COR-L47 (cell line): ENCODE measurements at places on chromosomes 6 and 20.
A peak's percentile ranks its signal among the peaks of the same experiment; 100 is the strongest.

DNA sequence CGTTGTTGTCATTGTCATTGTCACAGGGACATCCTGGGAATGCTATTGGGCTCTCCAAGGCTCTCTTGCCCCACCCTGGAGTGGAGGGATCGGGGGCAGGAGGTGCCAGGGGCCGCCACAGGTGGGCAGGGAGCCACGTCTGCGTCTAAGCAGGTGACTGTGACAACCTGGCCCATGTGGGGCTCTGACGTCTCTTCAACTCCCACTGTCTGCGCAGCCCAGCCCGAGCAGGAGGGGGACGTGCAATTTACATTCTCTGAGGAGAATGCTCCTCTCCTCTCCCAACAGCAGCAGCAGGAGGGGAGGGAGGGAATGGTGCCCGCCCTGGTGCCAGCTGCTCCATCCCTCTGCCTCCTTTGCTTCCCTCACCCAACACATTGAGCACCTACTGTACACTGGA lies 50.1 kb downstream of the GRM4 start:
- no peak for DNase-seq

DNA sequence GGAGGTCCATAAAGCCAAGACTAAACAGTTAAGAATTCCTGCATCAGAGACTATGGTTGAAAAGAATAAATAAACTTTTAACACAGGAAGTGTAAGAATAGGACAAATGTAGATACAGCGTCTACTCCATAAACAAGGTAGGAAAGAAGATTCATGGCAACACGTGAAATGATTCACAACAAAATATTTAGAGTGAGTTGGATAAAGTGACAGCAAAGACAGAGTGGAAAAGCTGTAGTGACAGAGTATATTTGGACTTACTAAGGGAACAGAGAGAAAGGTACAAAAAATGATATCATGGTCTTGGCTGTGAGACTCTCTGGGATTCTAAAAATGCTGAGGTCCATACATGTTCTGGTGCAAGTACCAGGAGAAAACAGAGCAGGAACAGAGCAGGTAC lies 21.9 kb upstream of the KIAA0408 start:
- DNase-seq, result no peak

GRCh38 chr20:13211956-13212618 lies 9.0 kb upstream of the ISM1 start:
- no peak for DNase-seq

DNA sequence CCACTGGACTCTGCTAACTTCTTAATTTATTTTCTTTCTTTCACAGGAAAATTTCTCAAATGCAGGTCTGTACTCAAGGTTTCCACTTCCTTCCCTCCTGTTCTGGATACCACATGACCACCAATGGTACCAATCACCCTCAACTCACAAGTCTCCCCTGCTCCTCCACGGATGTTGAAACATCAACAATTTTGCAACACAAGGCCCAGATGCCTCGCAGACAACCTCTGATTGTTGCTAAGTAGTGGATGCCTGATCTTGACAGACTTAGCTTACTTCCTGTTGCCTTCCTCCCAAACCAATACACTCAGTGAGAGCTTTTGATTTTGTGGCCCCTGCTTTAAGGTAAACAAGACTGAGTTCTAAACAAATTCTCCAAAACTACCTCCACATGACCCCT lies 146.6 kb downstream of the FRK start:
- no peak for DNase-seq

- DNase-seq, result no peak
Observed at GRCh38 chr6:111484633-111484930, 1.6 kb upstream of the REV3L start.

GRCh38 chr6:122548281-122548680 lies 61.9 kb upstream of the PKIB start:
- no peak for DNase-seq

- no peak for DNase-seq
Observed at GRCh38 chr6:81694855-81695254, 57.6 kb downstream of the TENT5A start.

- DNase-seq, result no peak
Observed at GRCh38 chr6:1612299-1612973, 2.7 kb downstream of the FOXC1 start.

DNA sequence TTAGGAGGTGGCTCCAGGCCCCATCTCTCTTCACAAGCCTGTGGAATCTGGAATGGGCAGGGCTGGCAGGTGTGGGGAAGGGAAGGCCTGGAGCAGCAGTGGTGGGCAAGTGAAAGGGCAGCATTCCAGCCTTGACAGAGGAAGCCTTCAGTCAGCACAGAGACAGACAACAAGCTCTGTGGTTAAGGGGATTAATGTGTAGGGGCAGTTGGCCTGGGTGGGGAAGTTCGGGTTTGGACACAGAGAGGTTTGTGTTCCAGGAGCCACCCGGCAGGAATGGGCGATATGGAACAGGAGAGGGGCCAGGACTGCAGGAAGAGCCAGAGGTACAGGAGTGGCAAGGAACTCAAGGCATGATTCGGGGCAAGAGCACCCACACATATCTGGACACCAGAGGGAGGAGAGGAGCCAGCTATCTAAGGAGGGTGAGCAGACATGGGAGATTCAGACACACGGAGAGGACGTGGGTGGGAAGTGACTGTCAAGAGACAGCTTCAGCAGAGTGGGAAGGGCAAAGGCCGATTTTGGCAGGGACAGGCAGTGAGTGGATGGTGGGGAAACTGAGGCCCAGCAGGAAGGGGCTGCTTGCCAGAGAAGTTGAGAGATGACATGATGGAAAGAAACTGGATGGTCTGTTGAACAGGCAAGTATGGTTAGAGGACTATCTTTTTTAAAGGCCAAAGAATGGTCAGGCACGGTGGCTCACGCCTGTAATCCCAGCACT lies 2.5 kb upstream of the SLC44A4 start:
- DNase-seq, result no peak

- DNase-seq, result no peak
Observed at GRCh38 chr6:31575335-31575901, at the start of gene TNF. TSS of gene TNF (plus strand) at chr6:31575565. CDS start at chr6:31575742, 177 bp downstream.

GRCh38 chr6:151719070-151719469 lies 88.4 kb upstream of the ESR1 start:
- no peak for DNase-seq

DNA sequence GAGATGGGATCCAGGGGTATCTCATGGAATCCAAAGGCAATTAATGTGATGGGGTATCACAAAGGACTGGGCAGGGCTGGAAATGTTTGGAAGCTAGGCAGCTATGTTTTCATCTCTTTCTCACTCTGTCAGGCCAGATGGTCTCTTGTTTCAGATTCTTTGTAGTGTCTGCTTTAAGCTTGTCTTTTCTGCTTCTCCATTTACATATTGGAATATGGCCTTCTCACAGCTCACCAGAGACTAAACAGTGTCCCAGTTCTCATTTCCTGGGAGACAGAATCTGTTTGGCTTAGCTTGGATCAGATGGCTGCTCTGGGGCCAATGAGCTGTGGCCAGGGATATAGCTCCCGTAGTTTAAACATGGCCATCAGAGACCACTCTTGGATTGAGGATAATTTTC lies 78.9 kb downstream of the SLC35F1 start:
- DNase-seq, result no peak

DNA sequence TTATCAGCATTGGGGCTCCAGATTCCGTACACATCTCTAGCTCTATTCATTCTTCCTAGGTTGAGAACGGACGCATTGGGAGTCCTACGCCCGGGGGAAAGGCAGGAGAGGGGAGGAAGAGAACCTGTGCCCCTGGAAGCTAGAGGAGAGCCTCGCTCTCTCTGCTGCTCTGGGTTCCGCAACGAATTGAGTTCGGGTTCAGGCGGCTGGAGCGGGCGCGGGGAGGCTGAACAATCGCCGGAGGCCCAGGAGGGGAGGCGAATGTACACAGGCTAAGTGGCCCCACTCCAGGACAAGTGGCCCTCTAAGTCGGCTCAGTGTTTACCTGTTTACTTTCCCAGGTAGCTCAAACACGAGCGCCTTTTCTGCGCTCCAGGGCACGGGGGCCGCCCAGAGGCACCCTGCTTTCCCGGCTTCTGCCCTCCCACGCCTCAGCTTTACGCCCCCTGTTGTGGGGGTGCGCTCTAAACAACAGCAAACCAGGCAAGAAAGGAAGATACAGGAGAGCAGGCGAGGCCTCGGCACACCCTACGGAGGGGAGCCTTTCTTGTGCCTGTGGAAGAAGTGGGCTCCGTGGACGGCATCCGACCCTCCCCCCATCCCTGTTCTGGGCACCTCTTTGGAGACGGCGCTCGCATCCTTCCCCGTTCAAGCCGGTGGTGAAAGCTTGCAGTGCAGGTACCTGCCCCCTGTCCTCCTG lies 4.6 kb upstream of the NKX2-2 start:
- DNase-seq, result no peak

DNA sequence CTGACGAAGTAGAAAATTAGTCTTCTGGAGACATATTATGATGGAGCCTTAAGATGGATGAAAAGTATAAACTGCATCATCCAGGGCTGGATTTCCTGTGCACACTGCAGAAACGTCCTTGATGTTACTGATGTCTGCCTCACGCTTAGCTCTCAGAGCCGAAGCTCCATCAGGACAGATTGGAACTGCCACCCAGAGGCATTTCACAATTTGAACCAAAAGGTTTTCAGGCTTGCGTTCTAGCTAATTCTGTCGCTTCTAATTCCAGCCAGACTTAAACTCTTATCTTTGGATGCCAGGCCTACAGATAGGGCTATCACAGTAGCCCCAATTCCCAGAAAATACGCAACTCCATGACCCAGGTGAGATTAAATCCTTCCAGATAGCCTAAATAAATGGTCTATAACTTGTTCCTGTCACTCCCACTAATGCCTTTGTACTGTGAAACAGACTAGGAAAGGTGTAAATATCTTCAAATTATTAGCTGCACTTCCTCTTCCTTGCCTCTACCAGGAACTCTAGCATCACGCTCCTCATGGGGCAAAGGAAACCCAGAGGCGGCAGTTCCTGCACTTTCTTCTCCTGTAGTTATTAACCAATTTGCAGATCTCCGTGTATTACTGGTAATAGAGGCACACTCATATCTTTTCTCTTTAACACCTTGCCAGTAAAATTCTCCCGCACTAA lies 634.6 kb downstream of the PRKN start:
- DNase-seq, result no peak

GRCh38 chr6:52116605-52116948 lies 29.2 kb upstream of the PKHD1 start:
- no peak for DNase-seq

DNA sequence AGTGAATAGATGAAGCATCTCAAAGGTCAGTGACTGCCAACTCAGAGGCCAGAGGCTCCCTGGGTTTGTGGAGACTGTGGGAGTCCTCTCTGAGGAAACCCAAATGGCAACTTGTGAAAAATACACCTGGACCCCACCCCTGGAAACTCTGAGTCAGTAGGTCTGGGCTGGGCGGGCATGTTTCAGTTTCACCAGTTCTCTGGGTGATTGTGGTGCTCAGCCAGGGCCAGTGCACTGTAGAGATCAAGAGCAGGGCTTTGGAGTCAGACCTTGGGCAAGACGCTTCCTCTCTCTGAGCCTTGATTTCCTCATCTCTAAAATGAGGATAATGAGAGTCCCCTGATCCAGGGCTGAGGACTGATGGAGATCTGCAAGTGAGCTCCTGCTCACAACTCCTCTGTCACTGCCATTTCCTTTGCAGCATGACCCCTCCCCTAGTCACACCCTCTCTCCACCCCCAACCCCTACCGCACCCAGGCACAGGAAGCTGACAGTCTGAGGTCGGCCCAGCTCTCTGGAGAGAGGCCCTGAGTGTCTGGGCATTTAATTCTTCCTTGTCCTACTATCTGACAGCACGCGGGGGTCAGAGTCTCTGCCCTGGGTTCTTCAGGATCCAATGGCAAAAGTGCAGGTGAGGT lies 5.1 kb downstream of the DEF6 start:
- DNase-seq, result no peak

- DNase-seq, result no peak
Observed at GRCh38 chr20:3679749-3680700, 1.8 kb downstream of the ADAM33 start.

DNA sequence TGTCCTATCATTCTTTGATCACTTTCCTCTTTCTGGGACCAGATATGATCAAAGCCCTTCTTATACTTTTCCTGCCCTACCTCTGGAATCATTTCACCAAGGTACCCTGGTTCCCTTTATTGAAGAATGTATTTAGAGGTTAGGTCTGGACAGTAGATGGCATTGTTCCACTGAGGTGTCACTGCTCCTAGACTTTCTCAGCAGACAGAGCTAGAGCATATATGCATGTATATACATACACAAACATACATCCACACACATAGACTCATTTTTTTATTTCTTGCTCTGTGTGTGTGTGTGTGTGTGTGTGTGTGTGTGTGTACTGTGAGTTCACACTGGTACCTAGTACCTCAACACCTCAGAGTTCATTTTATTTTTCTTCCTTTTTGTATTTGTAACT lies 40.9 kb downstream of the PTPRA start:
- DNase-seq, result peak; percentile 3

- DNase-seq, result no peak
Observed at GRCh38 chr6:33658982-33659689, 38.0 kb downstream of the ITPR3 start.

GRCh38 chr20:38046572-38046971 lies 13.0 kb downstream of the RPRD1B start:
- no peak for DNase-seq

DNA sequence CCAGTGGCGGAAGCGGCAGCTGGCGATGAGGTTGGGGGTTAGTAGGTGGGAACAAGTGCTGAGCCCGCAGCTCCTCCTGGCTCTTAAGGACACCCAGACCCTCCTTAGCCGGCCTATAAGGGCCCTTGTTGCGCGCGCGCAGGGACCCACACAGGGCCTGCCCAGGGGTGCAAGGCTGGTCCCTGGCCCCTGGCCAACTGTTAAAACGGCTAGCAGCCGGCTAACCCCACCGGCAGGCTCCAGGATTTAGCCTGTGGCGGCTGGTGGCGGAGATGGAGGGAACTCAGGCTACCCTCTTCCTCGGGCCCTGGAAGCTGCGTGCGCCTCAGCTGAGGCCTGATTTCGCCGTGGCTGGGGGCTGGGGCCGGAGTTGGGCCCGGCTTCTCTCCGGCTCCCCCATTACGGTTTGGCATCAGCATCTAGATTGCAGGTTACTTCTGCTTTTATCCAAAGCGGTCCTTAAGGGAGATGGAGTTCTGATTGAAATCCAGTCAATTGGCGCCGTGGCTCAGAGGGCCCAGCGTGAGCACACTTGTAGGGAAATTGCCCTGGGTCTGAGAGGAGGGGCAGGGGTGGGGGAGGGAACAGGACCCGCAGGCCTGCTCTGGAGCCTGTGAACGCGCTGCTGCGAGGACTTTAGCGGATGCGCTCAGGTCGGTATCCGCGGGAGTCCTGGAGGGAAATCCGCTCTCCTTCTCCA lies 36.9 kb upstream of the CCDC167 start:
- peak; percentile 20 for DNase-seq

DNA sequence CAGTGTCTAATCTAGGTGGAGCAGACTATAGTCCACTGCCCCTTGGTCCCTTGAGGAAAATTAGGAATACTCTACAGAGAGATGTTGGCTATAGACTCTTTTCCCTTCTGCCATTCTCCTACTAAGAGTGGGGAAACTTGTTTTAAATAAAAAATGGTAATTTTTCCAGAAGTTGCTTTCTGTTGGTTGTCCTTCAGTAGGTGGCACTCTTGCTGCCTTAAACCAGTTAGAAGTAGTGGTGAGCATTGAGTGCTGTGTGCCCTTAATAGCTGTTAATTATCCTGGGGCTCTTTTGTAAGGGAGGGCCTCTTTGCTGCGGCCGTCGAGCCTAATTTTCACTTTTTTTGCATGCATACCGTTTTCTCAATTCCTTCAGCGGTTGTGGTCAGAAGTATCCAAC lies 2.8 kb downstream of the CMTR1 start:
- DNase-seq, result no peak

GRCh38 chr20:32315399-32315798 lies 37.9 kb downstream of the KIF3B start:
- no peak for DNase-seq

- DNase-seq, result no peak
Observed at GRCh38 chr6:15313367-15313766, 67.5 kb downstream of the JARID2 start.

- peak; percentile 26 for DNase-seq
Observed at GRCh38 chr20:34907616-34908469, 31.4 kb downstream of the ACSS2 start.
